ENCODE measurements at places on chromosomes 6 and 20.

- peak; percentile 52 for DNase-seq
Measured at GRCh38 chr6:88870717-88871330, 92.6 kb downstream of the RNGTT start.

GRCh38 chr6:161607696-161608297 lies 333.9 kb upstream of the AGPAT4 start:
- DNase-seq: no peak

DNA sequence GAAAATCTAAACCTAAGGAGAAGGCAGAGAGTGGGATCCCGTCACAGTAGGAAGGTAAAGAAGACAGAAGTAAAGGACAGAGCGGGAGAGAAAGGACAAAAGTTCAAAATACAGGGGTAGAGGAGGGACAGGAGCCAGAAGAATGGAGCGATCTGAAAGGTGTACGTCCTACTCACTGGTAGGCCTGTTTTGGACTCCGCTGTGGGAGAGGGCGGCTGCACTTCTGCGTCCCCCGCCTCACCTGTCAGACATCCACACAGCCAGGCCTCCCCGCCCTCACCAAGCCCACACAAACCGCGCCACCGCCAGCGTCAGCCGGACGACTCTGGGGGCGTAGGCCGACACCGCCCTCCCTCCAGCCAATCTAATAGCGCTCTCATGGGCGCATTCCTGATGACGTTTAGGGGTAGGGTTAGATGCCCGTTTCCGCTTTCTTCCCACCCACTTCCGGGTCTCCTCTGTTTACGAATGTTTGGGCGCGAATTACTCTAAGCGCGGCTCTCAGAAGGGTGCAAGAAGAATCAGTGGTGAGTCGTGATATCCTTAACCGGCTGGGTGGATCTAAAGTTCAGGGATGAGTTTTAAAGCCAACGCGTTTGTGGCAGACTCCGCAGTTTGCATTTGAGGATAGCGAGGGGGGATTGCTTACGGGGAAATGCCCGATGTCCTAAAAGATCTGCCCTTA lies at the start of the genes CENPQ and MMUT:
TSS of gene CENPQ (plus strand) at position 444 of the 685 bp plus-strand sequence. CDS start 6,807 bp downstream, outside the sequence.
TSS of gene MMUT (minus strand) at position 327 of the 685 bp plus-strand sequence. CDS start 3,787 bp downstream, outside the sequence.
- peak; percentile 88 for DNase-seq

- no peak for DNase-seq
Measured at GRCh38 chr6:12148841-12149240, 136.7 kb downstream of the HIVEP1 start.

DNA sequence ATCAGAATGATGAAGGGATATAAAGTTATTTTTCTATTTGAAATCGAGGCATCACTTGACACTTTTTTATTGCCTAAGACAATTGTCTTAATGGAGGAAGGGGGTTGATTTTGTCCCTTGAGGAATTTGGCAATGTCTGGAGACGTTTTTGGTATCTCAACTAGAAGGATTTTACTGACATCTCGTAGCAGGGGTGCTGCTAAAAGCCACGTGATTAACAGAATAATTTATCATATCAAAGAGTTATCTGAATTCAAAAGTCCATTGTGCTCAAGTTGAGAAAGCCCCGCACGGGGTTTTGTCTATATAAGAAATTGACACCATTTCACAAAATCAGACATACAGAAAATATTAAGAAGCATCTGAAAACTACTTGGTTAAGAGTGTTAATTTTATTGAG lies 1.5 kb upstream of the TAAR6 start:
- no peak for DNase-seq

DNA sequence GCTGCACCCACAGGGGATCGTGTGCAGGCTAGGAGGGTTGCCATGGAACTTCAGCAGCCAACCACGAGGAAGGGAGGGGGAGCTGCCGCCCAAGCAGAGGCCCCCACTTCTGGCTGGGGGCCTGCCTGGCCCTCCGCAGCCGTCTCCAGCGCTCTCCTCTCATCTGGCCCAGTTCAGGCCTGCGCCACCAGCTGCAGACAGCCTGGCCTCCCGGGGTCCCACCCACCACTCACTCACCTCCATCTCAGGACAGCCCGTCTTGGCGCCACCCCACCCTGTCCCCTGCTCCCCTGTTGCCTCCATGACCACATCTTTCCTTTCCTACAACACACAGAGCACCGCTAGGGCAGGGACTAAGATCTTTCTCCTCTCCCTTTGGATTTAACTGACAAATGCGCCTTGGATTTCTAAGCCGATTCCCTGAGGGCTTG lies 98.7 kb downstream of the ANKRD60 start:
- DNase-seq: no peak

DNA sequence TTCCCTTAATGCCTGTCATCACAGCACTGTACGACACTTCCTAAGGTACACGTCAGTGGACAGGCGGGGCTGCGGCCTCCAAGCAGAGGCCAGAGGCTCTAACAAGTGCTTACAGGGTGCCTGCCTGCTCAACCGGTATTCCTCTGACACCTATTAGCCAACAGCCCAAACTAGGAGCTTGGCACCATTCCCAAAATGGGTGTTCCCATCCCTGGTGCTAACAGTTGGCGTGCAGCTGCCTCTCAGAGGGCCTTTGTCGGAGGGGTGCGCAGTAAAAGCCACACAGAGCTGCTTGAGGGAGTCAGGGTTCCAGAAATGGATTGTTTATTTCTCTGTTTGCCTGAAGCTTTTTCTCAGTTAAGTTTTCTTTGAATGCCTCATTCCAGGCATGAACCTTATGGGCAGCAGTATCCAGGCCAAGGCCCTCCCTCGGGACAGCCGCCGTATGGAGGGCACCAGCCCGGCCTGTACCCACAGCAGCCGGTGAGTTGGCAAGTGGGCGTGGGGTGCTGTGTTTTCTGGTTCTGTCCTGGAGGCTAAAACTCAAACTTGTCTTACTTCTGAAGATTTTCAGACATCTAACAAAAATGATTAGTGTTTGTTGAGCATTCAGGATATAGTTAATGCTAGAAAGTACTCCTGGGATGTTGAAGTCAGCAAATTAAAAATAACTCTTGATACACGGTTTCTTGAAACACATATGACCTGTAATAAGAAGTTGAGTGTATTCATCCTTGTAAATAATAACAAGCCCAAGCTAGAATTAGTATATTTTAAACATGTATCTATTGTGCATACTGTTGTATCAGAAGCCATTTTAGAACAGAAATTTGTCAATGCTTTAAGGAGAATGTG lies 124.7 kb downstream of the TMEM242 start:
- DNase-seq: no peak
